Stimulated activated CD4-positive, alpha-beta T cell treated with anti-CD3 and anti-CD28 coated beads, Interleukin-15, amount 100 ng/mL, for 24 hours (primary cell): ENCODE measurements at places on chromosomes 2 and 18.

DNA sequence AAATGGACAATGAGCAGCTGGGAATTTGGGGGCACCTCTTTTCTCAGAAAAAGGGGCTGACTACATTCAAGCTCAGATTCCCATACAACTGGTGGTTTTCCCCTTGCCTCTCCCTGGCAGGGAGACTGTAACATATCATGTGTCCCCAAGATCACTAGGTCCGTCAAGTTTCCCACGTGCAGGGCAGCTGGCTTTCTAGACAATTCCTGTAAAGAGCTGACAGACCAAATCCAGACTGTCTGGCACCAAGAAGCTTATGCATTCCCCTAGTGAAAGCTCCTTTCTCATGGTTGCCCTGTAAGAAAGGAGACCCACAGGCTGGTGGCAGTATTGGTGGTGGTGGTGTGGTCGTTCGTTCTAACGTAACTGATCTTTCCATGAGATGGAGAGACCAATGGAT, 48.8 kb downstream of the THUMPD2 start:
- no peak for DNase-seq

DNA sequence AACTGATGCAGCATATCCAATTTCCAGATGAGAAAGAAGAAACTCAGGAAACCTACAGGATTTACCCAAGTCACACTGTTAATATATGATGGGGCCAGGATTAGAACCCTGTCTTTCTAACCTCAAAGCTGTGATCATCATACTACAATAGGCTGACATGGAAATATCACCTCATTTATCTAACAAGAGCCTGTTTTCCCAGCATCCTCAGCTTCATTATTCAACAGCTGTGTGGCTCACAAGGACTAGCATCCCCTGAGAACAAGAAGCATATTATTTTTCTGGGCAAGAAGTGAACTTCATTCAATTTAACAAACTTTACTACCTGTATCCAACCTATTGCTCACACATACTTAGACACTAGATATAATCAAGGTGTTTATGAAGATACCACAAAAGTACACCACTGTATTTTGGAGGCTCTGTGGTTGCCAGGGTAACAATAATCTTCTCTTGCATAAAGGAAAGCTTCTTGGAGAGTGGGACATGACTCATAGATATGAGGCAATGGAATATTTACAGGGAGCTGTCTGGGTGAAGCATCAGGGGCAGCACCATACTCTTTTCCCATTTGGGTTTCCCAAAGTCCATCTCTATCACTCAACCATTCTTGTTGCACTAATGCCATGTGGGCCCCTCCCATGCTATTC, 218.2 kb downstream of the RAD51AP2 start:
- no peak for DNase-seq

DNA sequence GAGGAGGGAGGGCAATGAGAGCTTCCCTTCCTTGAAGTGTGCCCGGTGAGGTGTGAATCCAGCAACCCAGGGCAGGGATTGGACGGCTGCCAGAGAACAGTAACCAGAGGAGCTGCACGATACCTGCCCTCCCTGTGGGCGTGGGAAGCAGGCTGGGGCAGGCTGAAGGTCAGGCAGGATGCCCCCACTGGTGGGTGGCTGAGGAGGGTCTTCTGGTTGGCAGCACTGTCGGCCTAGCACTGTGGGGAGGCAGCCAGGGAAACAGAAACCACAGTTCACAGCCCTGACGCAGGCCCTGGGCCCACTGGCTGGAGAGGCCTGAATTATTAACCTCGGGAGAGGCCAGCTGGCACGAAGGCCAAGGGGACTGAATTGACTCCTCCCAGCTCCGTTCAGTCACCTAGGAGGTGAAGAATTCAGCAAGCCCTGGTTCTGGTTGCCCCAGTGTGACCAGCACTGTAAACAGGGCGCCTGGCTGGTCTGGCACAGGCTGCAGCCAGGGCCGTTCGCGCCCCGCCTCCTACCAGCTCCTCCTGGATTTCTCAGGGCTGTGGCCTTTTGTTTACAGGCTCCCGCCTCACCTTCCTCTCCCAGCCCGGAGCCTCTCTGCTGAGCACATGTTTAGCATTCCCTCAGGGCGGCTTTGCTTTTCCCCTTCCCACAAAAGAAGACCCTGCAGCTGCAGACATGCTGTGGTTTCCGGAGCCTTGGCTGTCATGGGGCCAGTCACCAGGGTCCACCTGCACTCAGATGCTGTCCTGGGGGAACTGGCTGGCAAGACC, 97.8 kb downstream of the B3GNT2 start:
- no peak for DNase-seq

DNA sequence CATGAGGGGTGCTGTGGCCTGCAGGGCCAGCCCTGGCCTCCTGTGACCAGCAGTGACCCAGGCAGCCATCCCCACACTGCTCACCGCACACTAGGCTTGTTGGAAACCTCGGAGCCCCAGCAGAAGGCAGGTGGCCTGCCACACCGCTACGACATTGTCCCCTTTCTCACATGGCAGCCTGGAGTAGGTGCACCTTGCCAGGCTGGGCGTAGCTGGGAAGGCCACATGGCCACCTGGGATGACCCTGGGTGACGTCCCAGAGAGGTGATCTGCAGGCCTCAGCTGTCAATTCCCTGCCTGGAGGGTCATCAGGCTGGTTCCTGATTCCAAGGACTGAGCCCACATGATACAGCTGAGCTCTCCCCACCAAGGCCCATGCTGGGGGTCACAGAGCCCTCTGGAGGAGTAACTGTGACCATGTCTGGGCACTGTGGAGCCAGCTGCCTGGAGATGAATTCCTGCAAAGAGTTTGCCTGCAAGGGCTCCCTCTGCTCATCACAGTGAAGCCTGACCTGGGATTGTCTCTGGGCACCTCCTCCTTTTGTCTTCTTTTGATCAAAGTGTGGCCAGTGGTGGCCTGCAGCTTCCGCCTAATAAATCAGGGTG, 119.6 kb upstream of the OTOS start:
- DNase-seq, result no peak

DNA sequence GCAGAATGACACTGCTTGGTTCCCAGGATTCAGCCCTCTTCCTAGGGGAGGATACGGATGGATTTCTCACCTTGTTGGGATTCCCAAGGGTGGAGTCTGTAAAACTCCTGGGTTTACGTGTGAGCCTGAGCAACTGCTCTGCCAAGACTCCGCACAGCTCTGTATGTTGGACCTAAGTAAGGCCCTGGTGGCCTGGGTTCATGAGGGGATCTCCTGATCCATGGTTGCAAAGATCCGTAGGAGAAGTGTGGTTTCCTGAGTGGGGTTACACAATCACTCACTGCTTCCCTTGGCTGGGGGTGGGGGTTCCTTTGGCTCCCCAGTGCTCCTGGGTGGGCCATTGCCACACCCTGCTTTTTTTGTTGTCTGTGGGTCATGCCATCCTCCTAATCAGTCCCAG, 37.7 kb downstream of the ANKRD12 start:
- no peak for DNase-seq

GRCh38 chr2:71962911-71963694, 184.6 kb downstream of the CYP26B1 start:
- no peak for DNase-seq

DNA sequence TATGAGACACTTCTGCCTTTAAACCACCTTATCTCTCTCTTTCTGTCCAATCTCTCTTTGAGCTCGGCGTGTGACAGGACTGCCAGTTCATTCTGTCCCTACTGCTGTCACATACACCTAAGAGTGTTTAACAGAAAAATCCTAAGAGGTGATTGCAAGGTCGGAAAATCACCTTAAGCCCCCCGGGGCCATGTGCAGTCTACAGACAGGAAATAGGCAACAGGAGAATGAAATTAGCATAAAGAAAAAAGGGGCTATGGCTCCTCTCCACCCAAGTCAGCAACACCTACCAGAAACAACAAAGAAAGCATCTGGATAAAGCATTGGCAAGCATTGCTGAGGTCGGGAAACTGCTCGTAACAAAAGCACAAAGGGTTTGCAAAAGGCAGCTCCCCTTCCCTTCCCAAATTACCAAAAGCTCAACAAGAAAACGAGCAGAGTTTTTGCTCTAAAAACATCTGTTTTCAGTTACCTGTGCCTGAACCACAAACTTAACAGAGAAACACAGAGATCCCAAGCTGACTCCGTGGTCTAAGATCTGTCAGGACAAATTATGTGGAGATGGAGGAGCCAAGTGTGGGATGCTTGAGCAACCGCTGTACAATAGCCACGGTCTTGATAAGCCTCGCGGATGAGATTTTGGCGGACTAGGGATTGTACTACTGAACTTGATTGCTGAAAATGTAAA, 30.4 kb downstream of the ANKRD44 start:
- DNase-seq, result no peak

GRCh38 chr2:225458431-225459117, 59.1 kb downstream of the NYAP2 start:
- DNase-seq, result no peak

DNA sequence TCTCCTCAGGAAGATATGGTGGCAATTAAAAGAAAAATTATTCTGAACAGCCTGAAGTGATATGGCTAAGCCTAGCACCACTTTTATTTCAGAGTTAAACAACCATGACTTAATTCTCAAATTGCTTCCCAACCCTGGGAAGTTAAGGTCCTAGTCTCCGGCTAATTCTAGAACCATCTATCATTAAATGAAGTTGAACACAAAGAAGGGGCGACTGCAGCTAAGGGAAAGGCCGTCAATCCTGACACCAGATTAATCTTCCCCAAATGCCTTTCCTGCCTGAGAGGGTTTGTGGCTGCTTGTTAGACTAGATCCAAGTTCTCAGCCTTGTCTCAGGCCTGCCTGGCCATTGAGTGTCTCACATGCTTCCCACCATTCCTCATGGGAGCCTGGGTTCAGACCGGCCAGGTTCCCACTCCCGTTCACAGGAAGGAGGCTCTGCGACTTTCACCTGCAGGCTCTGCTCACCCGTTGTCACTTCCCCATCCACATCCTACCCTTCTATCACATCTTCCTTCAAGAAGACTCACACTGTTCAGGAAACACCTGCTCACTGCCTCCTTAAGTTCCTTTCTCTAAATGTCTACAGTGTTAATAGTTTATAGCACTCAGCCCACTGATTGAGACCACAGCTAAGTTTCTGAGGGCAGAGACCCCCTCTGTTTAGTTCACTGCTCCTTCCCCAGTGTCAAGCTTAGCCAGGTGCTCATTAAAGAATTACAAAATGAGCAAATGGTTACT, 282.9 kb upstream of the REV1 start:
- DNase-seq, result no peak

DNA sequence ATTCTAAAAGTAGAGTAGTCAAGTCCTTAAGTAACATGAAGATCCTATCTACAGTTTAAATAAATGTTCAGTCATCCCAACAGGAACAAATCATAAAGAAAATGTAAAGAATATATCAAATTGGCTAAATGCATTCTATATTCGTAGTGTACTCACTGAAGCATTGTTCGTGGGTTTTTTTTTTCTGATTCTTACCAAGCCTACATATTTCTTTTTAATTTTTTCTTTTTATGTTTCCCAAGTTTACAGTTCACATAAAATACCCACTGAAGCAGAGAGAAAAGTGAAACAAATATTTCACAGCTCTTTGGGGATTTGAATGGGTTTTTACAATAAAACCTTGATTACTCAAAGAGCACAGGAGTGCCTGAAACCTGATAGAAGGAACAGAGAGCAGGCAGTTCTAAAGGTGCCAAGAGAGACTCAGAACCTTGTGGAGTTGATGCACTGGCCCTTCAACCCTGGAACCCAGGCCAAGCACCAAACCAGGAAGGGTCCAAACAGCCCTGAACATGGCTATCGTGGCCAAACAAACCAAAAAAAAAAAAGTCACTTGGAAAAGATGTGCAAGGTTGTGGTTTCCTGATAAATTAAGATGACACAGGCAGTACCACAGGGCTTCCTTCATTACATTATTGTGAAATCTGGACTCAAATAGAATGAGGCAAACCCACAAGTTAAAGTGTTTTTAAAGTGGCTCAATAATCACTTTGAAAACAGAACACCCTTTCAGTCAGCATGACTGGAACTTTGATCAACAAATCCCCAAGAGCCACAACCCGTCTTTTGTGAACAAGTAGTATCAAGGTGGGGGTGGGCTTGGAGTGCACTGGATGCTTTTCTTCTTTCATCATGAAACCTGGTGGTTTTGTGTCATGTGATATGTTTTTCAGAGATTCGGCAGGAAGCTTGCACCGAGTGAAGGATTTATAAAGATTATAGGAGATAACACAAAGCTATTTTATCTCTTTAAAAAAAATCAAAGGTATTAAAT, 245.0 kb upstream of the FN1 start:
- DNase-seq, result peak; percentile 37

GRCh38 chr2:119495948-119496347, 28.3 kb downstream of the SCTR start:
- no peak for DNase-seq

DNA sequence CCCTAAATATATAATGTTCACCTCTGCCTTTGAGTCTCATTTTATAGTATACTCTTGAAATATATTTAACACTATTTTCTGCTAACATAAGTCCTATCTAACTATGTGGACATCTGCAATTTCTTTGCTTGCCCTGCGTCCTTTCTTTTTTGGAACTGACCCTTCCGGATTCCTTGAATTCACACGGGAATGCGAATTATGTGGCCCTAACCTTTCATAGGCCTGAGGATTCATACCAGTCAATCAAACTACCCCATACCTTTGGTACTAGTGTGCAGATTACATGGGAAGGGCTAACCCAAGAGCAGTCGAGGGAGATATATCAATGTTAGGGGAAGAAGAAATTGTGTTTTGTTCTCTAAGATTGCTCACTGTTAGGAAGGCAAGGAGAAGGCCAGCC, 56.4 kb downstream of the NRXN1 start:
- no peak for DNase-seq

DNA sequence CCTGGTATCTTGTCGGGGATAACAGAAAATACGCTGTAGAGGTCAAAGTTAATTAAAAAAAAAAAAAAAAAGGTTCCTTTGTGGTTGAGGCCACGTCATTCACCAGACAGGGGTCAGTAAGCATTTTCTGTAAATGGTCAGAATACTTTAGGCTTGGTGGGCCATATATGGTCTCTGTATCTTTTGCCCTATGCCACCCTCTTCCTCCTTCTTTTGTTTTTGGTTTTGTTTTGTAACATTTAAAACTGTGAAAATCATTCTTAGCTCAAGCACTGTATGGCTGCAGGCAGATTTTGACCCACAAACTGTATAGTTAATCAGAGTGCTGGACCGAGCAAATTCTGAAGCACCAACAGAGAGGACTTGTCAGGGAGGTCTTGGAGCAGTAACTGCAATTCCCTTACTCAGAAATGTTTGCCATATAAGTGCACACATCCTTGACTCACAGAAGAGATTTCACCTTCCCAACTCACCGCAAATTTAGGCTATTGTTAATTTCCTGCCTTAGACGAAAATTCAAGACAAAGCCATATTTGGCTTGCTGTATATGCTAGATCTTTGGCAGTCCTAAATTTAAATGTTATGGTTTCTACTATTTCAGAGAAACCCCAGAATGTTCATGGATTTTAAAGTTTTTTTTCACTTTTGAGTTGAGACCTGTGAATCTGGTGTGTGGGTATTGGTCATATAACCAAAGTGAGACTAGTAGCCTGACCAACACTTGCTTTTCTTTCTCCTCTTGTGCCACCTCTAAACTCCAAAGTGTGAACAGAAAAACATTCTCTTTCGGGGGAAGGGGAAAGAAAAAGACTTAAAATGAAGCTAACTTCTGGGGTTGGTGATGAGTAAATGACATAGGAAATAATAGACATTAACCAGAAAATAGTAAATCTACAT, 65.4 kb downstream of the DOCK10 start:
- DNase-seq, result no peak
